Suprapubic skin (tissue), 4 donors: ENCODE measurements at places on chromosomes 11 and 22.

- no peak for DNase-seq
Measured at GRCh38 chr22:45977551-45978274, 751 bp upstream of the WNT7B start.

GRCh38 chr11:35967042-35967441 lies 23.2 kb downstream of the LDLRAD3 start:
- DNase-seq: no peak

GRCh38 chr11:103491777-103492176 lies 382.6 kb downstream of the DYNC2H1 start:
- DNase-seq: no peak

DNA sequence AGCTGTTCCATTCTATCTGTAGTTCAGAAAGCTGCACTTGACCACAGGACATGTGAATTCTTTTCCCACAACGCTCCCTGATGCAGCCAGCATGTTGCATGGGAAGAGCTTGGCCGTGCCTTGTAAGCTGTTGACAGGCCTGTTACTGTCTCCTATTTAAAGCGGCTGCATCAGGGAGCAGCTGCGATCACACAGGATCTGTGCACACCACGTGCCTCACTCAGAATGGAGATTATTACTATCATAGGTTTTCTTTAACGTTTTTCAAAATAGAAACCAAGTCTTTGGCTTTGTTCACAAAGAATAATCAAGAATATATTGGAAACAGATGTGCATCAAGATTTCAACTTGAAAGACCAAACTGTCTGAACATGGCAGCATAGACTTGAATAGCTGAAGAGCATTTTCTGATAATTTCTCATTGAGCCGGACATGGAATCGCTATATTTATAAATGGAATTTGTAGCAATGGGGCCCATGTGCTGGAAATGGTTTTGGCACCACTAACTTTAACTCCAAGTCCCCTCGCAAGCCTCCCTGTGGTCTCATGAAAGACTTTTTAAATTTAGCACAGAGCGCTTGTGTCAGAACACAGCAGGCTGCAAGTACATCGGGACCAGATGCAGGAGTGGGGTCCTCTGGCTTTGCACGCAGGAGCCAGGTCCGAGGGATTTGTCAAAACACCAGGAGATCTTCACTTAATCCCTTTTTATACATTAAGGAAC lies 40.8 kb upstream of the MYO18B start:
- DNase-seq: no peak

DNA sequence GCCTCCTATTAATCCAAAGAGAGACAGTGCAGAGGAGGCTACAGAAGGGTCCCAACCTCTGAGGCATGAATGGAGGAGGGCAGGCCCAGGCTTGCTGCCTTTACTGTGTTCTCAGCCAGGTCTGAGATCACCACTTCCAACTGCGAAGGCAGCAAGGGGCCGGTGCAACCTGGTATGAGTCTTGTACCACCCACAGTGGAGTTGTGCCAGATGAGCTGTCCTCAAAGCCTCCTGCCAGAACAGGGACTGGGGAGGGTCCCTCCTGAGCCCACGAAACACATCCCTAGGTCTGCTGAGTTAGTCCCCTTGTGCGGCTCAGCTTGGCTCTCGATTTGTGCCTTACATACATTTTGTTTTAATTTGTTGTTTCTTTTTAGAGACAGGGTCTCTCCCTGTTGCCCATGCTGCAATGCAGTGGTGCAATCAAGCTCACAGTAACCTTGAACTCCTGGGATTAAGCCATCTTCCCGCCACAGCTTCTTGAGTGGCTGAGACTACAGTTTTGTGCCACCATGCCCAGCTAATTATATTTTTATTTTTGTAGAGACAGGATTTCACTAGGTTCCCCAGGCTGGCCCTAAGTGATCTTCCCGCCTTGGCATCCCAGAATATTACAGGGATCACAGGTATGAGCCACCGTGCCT lies 9.3 kb downstream of the MIF start:
- DNase-seq: no peak

DNA sequence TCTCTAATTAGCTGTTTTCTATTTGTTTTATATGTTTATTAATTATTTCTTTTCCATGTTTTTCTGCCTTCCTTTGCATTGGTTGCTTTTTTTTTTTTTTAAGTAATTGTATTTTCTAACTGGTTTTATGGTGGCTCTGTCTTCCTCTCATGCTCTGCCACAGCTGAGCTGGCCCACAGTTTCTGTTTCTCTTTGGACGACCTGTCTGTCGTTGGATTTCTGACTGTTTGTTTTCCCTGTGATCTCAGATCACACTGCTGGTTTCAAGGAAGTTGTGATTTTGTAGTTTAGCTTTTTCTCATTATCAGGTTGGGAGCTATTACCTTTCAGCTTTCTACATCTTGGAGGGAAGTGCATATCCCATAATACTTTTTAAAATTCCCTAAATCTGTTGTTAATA lies 15.9 kb upstream of the OR6M1 start:
- DNase-seq: no peak

- DNase-seq: no peak
Measured at GRCh38 chr11:60834742-60835533, 7.0 kb upstream of the CCDC86 start.

- no peak for DNase-seq
Measured at GRCh38 chr11:44319170-44319551, 9.2 kb upstream of the ALX4 start.

DNA sequence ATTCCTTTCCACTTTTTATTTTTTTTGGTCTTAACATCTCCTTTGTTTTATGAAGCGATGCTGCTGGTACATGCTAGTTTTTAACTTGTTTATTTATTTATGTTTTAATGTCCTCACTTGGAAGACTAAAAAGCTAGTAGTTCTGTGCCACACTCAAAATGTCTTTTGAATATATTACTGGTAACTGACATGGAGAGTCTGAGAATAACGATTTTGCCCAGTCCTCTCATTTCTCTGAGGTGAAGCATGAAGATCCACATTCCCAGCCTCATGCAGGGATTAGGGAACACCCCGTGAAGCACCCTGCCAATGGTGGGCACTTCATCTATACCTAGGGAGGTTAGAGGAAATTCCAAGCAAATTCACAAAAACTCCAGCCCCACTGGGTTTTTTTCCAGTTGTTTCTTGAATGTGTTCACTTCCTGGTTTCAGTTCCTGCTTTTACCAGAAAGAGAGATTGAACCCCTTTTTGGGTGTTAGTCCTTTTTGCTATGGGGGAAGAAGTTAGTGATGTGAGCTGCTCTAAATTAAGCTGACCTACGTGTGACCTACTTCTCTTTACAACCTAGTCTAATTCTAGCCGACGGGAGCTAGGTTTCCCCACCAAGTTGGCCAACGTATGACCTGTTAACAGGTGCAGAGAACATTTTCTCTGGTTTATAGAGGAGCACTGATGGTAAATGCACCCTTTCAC lies 106.1 kb downstream of the SLC1A2 start:
- DNase-seq: no peak

GRCh38 chr11:122659676-122660554 lies 4.4 kb downstream of the UBASH3B start:
- no peak for DNase-seq

DNA sequence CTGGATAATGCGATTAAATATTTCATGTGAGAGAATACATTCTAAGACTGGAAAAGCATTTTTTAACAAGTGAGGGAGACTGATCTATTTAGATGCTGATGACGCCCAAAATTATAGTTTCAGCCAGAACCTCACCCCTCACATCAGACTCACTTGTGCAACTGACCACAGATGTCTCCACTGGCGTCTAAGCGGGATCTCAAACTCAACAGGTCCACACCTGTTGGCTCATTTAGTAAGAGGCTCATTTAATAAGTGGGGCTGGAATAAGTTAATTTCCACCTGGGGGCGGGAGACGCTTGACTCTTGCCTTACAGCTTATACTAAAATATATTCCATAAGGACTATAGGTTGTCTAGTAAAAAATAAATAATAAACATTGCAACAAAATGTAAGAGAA lies 47.5 kb downstream of the MORC2 start:
- DNase-seq: no peak

- DNase-seq: no peak
Measured at GRCh38 chr11:63708764-63709163, 27.5 kb downstream of the RTN3 start.

DNA sequence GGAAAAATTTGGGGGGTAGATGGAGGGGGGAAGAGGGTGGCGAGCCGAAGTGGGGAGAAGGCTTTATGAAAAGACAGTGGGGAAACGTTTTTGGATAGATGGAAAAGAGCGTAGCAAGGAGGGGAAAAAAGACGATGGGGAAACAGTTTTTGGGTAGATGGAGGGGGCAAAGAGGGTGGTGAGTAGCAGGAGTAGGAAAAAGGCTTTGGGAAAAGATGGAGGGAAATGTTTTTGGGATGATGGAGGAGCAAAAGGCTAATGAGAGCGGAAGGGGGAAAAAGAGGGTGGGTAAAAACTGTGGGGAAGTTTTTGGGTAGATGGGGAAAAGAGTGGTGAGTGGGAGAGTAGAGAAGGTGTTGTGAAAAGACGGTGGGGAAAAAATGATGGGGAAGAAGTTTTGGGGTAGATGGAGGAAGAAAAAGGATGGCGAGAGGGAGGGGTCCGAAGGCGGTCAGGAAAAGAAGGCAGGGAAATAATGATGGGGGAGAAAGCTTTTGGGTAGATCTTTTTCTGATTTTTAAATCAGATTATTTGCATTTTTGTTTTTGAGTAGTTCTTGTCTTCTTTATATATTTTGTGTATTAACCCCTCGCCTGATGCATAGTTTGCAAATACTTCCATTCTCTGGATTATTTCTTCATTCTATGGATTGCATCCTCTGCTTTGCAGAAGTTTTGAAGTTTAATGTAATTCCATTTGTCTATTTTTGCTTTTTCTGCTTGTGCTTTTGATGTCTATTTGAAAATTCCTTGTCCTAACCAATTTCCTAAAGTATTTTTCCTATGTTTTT lies 115.3 kb upstream of the SERPIND1 start:
- DNase-seq: no peak

DNA sequence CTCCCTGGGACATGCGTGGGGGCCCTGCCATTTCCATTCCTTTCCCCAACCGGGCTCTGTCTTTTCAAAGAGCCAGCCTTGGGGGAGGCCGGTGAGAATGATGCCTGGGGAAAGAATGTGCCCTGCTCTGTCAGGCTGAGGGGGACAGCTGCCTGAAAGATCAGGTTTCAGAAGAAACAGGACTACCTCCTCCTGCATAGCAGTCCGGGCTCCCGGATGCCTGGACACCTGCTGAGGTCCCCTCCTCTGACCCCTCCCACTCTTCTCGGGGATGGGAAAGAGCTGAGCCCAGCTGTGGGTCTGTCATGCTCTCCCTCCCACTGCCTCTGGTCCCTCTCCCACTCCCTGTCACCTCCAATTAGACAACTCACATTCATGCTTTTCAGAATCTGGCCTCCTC lies 41.8 kb upstream of the CDON start:
- no peak for DNase-seq

- no peak for DNase-seq
Measured at GRCh38 chr11:30481330-30481729, 104.8 kb downstream of the MPPED2 start.

DNA sequence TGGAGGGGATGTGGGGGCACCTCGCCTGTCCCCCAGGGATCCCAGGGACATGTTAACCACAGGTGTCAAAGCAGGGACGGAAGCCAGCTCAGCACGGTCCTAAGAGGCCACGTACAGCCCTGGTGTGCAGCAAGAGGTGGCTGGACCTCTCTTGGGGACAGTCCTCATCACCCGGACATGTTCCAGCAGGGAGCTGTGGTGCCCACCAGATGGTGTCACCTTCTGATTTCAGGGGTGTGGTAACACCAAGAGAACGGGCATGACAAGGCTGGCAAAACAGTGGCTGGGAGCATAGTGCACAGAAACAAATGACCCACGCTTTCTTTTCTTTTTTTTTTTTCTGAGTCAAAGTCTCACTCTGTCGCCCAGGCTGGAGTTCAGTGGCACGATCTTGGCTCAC lies 25.6 kb upstream of the COMT start:
- DNase-seq: no peak

DNA sequence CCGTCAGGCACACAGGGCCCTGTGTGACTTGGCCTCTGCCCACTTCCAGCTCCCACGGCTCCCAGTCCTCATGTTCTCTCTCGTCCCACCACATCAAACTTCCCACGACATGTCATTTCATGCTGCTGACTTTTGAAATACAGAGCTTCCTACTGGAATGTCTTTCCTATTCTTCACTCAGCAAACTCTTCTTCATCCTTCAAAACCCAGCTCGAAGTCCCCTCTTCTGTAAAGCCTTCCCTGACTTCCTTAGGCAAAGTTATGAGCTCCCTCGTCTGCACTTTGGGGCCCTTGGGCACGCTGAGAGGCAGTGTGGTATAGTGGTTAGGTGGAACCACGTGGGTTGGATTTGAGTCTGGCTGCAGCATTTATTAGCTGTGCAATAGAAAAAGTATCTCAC lies 37.8 kb upstream of the EIF3D start:
- DNase-seq: no peak

- no peak for DNase-seq
Measured at GRCh38 chr11:96332126-96332771, 10.7 kb downstream of the MAML2 start.

- no peak for DNase-seq
Measured at GRCh38 chr11:96134602-96135001, 208.4 kb downstream of the MAML2 start.

GRCh38 chr11:65927904-65928397 lies 8.7 kb downstream of the DRAP1 start:
- DNase-seq: no peak
